ENCODE measurements at places on chromosomes 1 and 21.

- no peak for DNase-seq
Observed at GRCh38 chr1:12505639-12506280, 112.2 kb downstream of the DHRS3 start.

- DNase-seq = no peak
Observed at GRCh38 chr1:74587888-74588287, 75.5 kb upstream of the LRRC53 start.

GRCh38 chr1:16721871-16722641, 18.3 kb upstream of the RNU1-4 start:
- no peak for DNase-seq

GRCh38 chr1:236524895-236525184, 1.1 kb downstream of the LGALS8 start:
- no peak for DNase-seq

DNA sequence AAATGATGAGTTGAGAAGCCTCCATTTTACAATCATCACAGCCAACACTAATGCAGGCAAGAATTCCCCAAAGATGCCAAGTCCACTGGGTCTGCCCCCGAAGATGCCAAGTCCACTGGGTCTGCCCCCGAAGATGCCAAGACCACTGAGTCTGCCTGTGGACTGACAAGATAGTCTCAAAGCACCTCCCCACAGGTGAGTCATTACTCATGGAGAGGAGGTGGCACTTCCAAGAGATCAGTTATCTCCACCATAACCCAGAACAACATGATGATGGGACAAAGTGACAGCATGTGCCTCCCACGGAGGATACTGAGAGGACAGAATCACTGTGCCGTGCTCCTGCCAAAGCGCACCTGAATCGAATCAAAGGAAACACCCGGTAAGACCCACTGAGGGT, 4.8 kb downstream of the PTTG1IP start:
- no peak for DNase-seq

DNA sequence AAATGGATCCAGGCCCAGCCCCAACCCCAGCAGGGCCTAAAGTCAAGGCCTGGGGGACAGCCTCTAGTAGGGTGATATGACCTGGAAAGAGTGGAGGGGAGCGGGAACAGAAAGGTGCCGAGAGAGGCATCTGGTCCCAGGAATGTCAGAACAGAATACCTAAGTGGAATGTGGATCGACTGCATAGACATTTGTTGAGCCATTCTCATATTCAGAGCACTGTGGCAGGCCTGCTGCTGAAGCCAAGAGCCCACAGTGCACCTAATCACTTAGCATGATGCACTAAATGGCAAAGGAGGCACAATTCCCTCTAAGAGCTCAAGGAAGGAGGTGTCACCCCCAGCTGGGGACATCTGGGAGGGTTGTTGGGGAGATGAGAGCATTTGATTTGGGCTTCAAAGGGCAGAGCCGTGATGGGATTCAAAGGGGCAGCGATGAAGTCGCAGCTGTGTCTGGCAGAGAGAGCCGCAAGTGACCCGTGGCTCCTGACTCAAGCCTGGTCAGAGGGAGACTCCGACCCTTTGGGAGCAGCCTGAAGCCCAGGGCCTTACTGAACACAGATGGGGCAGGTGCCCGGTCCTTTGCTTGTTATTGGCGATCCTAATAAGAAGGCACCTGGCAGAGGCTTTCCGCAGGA, 8.6 kb upstream of the PKP1 start:
- no peak for DNase-seq

DNA sequence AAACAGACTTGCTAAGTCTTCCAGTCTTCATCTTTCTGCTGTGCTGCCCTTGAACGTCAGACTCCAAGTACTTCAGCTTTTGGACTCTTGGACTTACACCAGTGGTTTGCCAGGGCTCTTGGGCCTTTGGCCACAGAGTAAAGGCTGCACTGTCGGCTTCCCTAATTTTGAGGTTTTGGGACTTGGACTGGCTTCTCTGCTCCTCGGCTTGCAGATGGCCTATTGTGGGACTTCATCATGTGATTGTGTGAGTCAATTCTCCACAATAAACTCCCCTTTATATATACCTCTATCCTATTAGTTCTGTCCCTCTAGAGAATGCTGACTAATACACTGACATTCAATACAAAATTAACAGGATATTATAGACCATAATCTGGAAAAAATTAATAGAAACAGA, 628.1 kb downstream of the PLPP3 start:
- DNase-seq = no peak

- no peak for DNase-seq
Observed at GRCh38 chr1:29824025-29824424, 587.7 kb downstream of the PTPRU start.

DNA sequence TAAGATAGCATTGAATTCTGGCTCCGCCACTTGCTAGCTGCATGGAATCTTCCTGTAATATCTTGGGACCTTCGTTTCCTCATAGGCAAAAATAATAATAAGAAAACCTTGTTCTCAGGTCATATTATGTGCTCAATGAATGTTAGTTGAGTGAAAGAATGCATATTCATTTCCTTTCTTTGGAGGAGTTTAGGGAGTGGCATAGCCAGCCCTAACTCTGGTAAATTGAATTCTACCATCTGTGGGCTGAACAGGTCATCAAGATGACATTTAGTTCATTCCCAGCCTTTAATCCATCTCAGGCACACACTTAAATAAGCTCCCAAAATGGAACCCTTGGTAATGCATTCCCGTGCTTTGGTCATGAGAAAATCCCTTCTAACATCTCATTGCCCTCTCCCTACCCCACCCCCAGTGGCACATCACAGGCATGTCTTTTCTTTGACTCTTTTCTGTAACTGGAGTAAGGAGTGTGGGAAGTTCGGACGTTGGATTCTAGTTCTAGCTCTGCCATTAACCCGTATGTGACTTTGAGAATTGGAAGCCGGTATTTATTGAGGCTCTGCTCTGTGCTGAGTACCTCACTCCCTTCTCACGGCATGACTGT, 13.2 kb upstream of the MYOG start:
- no peak for DNase-seq

- DNase-seq = no peak
Observed at GRCh38 chr21:37749132-37749531, 167.1 kb downstream of the KCNJ6 start.

DNA sequence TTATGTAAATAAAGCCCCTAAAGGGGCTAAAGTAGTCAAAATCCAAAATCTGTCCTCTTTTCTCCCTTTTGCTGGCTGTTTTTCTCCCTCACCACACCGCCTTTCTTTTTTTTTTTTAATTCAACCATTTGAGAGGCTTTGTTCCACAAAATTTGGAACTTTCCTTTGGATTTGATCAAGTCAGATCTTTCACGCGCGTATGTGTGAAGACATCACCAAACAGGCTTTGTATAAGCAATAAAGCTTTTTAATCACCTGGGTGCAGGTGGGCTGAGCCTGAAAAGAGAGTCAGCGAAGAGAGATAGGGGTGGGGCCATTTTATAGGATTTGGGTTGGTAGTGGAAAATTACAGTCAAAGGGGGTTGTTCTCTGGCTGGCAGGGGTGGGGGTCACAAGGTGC, 5.3 kb upstream of the HPDL start:
- no peak for DNase-seq

DNA sequence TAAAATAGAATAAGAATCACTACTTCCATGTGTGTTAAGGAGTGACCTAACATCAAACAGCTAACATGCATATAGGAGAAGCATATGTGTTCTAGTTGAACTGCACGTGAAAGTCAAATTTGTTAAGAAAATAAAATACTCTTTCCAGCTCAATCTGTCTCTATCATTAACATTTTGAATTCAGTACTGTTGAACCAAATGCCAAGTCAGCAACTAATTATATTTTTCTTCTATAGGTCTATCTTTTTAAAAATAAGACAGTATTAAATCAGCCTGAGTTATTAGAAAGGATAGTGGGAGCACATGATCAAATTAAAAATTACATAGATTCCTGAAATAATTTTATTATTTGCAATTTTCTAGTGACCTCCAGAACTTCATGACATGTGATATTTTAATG, 141.8 kb downstream of the NRIP1 start:
- DNase-seq = no peak

DNA sequence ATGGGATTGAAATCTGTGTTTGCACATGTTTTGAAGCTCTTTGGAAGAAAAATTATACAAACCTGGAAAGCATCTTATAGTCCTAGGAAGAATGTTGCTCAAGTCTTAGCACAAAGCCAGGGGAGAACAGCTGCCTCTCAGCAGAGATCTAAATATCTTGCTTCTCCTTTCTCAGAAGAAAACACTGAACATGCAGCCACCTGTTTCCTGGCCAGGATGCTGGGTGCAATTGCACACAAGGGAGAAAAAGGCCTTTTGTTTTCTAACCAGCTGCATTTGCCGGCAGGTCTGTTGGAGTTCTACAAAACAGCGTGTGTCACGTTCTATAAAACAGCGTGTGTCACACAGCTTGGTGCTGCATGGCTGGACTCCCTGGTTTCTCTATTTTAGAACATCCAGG, 259.6 kb upstream of the PLD5 start:
- DNase-seq = no peak

DNA sequence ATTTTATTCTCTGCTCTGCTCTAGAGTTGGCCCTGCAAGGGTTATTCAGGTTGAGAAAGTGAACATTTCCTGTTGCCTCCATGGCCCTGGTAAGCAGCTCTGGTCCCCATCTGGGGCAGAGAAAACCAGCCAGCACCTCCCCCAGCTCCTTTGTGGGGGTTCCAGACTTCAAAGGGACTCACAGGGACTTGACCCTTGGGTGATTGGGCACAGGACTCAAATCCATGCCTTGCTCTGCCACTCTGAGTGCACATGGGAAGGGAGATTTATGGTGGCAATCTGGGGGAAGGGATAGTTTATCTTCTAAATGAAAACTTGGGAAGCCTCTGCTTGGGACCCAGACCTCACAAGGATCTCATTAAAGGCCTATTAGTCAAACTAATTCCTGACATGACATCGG, 212.8 kb downstream of the FOXD2 start:
- DNase-seq = no peak

DNA sequence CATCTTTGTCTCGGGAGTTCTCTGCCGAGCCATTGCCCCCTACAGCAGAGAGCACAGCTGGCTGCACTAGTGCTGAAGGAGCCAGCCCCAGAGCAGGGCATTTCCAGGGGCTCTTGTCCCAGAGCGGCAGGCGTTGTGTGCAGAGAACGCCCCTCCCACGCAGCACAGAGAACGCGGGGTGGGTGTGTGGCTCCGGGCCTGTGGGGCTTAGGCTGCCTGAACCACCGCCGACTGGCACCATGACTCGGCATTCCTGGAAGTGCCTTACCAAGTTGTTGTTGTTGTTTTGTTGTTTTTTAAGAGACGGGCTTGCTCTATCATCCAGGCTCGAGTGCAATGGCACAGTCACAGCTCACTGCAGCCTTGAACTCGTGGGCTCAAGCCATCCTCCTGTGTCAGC, 15.8 kb upstream of the DIP2A start:
- no peak for DNase-seq

DNA sequence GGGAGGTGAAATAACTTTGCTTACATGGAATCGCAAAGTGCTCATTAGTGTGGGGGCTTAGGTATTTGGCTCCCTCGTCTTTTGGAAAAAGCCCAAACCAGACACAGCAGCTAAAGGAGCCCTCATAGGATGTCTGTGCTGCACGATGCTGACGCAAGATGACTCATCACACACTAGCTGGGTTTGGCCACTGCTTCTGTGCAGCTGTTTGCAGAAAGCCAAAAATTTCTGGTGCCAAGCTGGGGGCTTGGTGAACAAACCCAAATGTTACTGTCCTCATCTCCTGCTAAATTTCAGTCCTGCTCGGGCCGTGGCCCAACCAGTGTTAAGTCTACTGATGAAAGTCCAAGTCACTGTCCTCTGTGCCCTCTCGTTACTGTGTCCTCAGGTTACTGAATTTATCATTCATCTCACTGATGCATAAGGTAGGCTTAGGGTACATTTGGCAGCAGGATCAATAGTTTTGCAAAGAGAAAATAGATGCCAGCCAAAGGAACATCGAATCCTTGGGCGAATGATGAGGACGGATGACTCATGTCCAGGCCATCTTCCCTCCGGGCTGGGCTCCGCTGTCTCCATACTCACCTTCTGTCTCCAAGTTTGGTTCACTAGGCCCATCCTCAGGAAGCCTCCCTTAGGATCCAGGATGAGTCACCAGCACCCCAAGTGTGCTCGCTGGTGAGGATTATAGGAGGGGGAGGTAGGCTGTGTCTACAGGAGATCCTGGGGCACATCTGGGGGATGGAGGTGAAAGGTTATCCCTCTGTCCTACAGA, 177.7 kb downstream of the ADSS2 start:
- no peak for DNase-seq

- no peak for DNase-seq
Observed at GRCh38 chr1:68128157-68128556, 77.7 kb upstream of the DIRAS3 start.
